Activated CD4-positive, alpha-beta memory T cell treated with anti-CD3 and anti-CD28 coated beads, Interleukin-2, amount 10 ng/mL, durations not matched to agents 7 days and 5 days (primary cell): ENCODE measurements at places on chromosomes 2 and 18.

DNA sequence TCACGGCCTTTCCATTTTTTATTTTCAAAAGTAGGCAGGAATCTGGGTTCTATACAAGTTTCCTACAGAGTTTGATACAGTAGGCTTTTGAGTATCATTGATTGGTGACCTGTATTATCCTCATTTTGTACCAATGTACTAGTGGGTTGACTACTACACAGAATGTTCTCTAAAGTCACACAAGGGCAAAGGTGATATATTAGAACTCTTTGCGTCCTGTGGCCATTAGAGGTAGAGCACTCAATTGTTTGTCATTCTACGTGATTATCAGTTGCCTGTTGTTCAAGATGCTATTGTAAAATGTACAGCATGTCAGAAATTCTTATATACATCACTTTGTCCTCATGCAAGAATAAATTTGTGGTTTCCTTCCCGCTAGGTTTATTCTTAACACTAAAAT, 24.8 kb downstream of the WDR75 start:
- H3K36me3 ChIP-seq, result peaks cover 70% of the 10 kb centered on the region
- no peak for DNase-seq
- no peaks in the 10 kb centered on the region for H3K4me1 ChIP-seq
- no peak overlapping the region for H3K4me3 ChIP-seq

DNA sequence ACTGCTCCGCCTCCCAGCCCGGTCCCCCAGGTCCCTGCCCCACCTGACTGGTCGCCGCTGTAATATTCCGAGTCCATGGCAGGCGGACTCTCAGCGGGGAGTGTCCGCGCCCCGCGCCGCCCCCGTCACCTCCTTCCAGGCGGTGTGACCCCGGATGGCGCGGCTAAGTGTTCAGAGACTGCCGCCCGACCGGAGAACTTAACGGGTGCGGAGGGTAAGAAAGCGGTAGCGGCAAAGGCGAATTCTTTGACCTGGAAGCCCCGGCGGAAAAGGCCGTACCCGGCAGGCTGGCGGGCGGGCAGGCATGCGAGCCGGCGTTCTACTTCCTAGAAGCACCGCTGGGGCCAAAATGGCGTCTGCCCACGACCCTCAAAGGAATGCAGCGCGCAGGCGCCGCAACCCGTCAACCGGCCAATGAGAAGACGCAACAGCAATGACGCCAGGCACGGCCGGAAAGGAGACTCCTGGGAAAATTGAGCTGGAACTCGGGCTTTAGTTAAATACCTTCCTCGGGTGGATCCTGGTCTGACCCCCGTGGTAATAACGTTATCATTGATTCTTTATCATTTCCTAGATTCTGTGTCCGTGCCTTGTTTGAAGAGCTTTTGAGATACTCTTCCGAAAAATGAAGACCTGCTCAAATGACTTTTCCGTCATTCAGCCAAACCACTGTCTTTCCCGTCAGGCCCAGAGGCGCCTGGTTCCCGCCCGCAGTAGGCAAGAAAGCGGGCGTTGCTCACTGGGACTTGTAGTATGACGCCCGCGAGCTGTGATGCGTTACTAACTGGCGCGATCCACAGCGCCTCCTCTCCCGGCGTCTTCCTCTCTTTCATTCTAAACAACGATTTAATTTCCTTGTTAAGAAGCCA, at the start of gene IWS1:
TSS of gene IWS1 (minus strand) at position 358 of the 869 bp plus-strand sequence. CDS start at position 77, 281 bp downstream.
- H3K4me1 ChIP-seq, result peaks cover 33% of the 10 kb centered on the region
- peak within 1 kb of the TSS; percentile 86 for H3K4me3 ChIP-seq
- peaks cover 7% of the 10 kb centered on the region for H3K27me3 ChIP-seq
- peak within 1 kb of the TSS; percentile 92 for H3K27ac ChIP-seq

DNA sequence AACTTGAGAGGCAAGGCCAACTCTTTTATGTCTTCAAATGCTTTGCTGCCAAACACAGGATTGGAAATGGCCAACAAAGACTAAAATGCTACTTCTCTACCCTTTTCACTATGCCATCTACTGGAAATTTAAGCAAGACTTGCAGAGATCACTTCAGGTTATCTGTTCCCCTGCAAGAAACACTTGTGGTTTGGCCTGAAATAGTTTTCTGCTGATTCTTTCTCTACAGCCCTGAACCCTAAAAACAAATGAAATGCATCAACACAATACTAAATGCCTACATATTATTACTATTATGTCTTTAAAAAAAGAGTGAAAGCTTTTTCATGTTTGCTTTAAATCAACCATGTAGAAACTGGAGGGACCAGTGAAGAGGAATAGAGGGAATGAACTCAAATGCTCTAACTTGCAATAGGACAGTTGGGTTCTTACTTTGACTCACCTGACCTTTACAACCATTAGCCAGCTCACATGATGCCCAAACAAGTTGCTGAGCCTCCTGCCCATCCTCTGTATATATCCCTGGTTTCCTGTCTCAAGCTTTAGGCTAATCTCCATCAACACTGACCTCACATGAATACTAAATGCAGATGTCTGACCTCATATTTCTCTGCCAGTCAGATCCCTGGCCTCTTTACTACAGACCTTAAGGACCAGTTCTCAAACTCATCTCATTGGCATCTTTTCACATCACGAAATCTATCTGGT, 17.5 kb upstream of the ADAM17 start:
- DNase-seq, result no peak
- H3K4me1 ChIP-seq, result peaks cover 18% of the 10 kb centered on the region
- no peak overlapping the region for H3K4me3 ChIP-seq
- no peak overlapping the region for H3K27ac ChIP-seq
- no peaks in the 10 kb centered on the region for H3K36me3 ChIP-seq
- H3K27me3 ChIP-seq, result no peaks in the 10 kb centered on the region

- DNase-seq, result no peak
- no peaks in the 10 kb centered on the region for H3K36me3 ChIP-seq
- H3K27me3 ChIP-seq, result no peaks in the 10 kb centered on the region
- no peak overlapping the region for H3K27ac ChIP-seq
- H3K4me3 ChIP-seq, result no peak overlapping the region
- no peaks in the 10 kb centered on the region for H3K4me1 ChIP-seq
Measured at GRCh38 chr18:72774914-72775313, 92.9 kb downstream of the NETO1 start.

- H3K27ac ChIP-seq, result no peak overlapping the region
- H3K4me1 ChIP-seq, result peaks cover 15% of the 10 kb centered on the region
- H3K4me3 ChIP-seq, result no peak overlapping the region
Measured at GRCh38 chr18:58209326-58209725, 165.3 kb downstream of the NEDD4L start.

- peaks cover 15% of the 10 kb centered on the region for H3K27me3 ChIP-seq
- no peak overlapping the region for H3K27ac ChIP-seq
- no peak for DNase-seq
- no peaks in the 10 kb centered on the region for H3K4me1 ChIP-seq
- no peak overlapping the region for H3K4me3 ChIP-seq
Measured at GRCh38 chr2:20560891-20561636, 89.8 kb downstream of the HS1BP3 start.

DNA sequence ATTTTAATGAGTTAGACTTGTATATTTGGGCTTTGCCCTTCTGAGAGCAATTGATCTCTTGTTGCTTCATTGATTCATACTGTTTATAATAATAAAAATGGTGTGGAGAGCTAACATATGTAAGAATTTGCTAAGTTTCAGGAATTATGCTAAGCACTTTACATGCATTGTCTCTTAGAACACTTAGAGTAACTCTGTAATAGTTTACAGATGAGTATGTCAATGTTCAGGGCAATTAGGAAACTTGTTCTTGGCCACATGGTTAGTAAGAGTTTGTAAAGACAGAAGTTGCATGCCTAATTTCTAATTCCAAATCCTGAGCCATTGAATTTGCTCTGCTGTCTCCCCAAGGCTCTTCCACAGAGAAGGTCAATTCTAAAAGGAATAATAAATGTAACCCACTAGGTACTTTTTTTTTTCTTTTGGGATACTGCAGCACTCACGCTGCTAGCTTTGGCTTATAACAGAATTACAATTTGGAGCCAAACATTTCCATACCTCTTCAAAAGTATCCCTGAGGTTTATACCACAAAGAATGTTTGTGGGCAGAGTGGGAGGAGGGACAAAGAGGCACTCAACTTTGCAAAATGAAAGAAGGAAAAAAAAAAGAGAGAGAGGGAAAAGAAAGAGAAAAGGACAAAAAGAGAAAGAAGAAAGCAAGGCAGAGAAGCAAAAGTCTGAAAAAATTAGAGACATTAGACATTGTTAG, 232.4 kb downstream of the CALCRL start:
- no peaks in the 10 kb centered on the region for H3K27me3 ChIP-seq
- no peak for DNase-seq
- H3K4me1 ChIP-seq, result no peaks in the 10 kb centered on the region
- no peak overlapping the region for H3K4me3 ChIP-seq
- no peaks in the 10 kb centered on the region for H3K36me3 ChIP-seq

DNA sequence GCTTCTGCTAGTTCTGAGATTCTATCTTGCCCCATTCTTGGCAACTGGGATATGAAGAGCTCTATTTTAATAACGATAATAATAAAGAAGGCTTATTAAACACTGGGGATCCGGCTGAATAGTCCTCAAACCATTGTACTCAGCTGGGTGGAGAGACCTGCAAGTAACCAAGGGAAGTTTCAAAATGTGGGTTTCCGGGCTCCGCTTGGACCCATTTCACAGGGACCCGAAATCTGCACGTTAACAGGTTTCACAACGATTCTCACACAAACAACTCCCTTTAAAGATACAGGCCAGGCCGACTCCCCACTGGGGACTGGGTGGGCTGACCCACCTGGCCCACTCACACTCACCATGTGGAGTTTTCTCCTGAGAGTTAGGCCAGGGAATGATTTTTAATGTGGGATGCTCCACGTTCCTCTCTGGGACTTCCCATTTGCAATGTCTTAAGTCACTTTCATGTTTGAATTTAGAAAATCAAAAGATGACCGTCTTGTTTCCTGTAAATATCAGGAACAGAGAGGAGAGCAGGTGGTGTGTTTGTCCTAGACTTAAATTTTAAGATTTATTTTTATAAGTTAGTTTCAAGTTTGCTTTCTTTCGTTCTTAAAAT, 96.3 kb downstream of the SH3RF3 start:
- no peak overlapping the region for H3K4me3 ChIP-seq
- H3K27ac ChIP-seq, result no peak overlapping the region
- peaks cover 13% of the 10 kb centered on the region for H3K4me1 ChIP-seq
- peaks cover 75% of the 10 kb centered on the region for H3K27me3 ChIP-seq

DNA sequence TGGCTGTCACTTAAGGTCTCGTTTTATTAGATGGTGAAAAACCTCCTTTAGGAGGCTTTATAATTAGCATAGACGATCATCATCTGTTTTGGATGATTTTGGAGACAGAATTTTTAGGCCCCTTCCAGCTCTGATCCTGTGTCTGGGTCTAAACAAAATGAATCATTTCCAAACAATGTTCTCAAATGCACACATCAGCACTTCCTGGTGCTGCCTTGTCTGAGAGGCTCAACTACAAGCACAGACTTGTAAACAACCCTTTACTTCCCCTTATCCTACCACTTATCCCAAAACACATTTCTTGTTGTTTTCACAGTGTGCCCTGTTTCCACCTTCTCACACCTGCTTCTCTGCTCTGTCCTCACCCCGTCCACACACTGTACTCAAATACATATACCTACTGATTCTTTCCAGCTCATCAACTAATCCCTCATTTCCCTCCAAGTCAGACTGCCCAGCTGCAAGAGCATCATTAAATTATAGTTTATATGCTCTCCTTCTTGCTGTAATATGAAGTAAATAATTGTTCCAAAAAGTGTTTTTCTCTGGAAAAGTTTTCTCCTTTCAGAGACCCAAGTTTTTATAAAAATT, 71.2 kb upstream of the COL3A1 start:
- no peaks in the 10 kb centered on the region for H3K4me1 ChIP-seq
- no peaks in the 10 kb centered on the region for H3K36me3 ChIP-seq
- H3K27me3 ChIP-seq, result no peaks in the 10 kb centered on the region
- no peak overlapping the region for H3K27ac ChIP-seq
- DNase-seq, result no peak

- H3K27me3 ChIP-seq, result no peaks in the 10 kb centered on the region
- peaks cover 55% of the 10 kb centered on the region for H3K36me3 ChIP-seq
- H3K27ac ChIP-seq, result peak overlapping the region; percentile 66
- H3K4me3 ChIP-seq, result peak overlapping the region; percentile 22
- no peak for DNase-seq
- H3K4me1 ChIP-seq, result peaks cover 65% of the 10 kb centered on the region
Measured at GRCh38 chr2:9594366-9595054, 36.3 kb downstream of the YWHAQ start.

GRCh38 chr2:238724728-238725127, 123.2 kb upstream of the TWIST2 start:
- H3K4me1 ChIP-seq, result no peaks in the 10 kb centered on the region
- peaks cover 8% of the 10 kb centered on the region for H3K27me3 ChIP-seq
- no peak overlapping the region for H3K27ac ChIP-seq
- no peak for DNase-seq

- no peaks in the 10 kb centered on the region for H3K36me3 ChIP-seq
- no peaks in the 10 kb centered on the region for H3K27me3 ChIP-seq
- peaks cover 16% of the 10 kb centered on the region for H3K4me1 ChIP-seq
- no peak for DNase-seq
Measured at GRCh38 chr2:208012449-208012848, 12.9 kb downstream of the PLEKHM3 start.

GRCh38 chr2:24329700-24330099, 30.6 kb downstream of the ITSN2 start:
- no peak overlapping the region for H3K27ac ChIP-seq
- no peak overlapping the region for H3K4me3 ChIP-seq
- H3K27me3 ChIP-seq, result no peaks in the 10 kb centered on the region
- no peak for DNase-seq

- H3K4me1 ChIP-seq, result peaks cover 29% of the 10 kb centered on the region
- H3K4me3 ChIP-seq, result no peak overlapping the region
- H3K36me3 ChIP-seq, result no peaks in the 10 kb centered on the region
- H3K27me3 ChIP-seq, result no peaks in the 10 kb centered on the region
- no peak overlapping the region for H3K27ac ChIP-seq
Measured at GRCh38 chr2:197867624-197868023, 63.2 kb downstream of the PLCL1 start.

GRCh38 chr2:232422051-232422450, 15.4 kb downstream of the ALPG start:
- no peak overlapping the region for H3K27ac ChIP-seq
- peaks cover 10% of the 10 kb centered on the region for H3K4me1 ChIP-seq
- H3K27me3 ChIP-seq, result peaks cover 59% of the 10 kb centered on the region
- H3K36me3 ChIP-seq, result peaks cover 7% of the 10 kb centered on the region
- DNase-seq, result no peak
- no peak overlapping the region for H3K4me3 ChIP-seq

DNA sequence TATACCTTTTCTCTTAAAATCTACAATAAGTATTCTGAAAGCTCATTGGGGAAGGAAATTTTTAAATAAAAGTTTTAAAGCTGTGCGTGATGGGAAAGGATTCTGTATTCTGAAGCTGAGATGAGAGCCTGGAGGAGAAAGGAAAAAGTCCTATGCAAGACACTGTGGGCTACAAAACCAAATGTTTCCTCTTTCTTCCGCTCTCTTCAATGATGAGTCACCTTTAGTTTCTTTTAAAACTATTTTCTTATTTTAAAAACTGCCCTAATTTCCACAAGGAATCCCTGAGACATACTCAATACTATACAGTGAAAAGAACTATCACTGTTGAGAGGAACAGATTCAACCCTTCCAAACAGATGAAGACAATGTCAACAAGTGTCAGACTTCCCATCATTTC, 87.4 kb downstream of the INO80D start:
- H3K27ac ChIP-seq, result no peak overlapping the region
- H3K36me3 ChIP-seq, result peaks cover 25% of the 10 kb centered on the region
- DNase-seq, result no peak
- H3K27me3 ChIP-seq, result no peaks in the 10 kb centered on the region

- H3K27me3 ChIP-seq, result no peaks in the 10 kb centered on the region
- no peak overlapping the region for H3K4me3 ChIP-seq
- peaks cover 12% of the 10 kb centered on the region for H3K4me1 ChIP-seq
- no peak for DNase-seq
Measured at GRCh38 chr18:7945882-7946281, 378.8 kb downstream of the PTPRM start.

GRCh38 chr2:1588051-1588977, 156.0 kb downstream of the PXDN start:
- DNase-seq, result no peak
- H3K27ac ChIP-seq, result no peak overlapping the region
- no peaks in the 10 kb centered on the region for H3K36me3 ChIP-seq
- H3K4me1 ChIP-seq, result no peaks in the 10 kb centered on the region
- peaks cover 1% of the 10 kb centered on the region for H3K27me3 ChIP-seq
- H3K4me3 ChIP-seq, result no peak overlapping the region
